ENCODE measurements at places on chromosomes 5 and 9.
A peak's percentile ranks its signal among the peaks of the same experiment; 100 is the strongest.

DNA sequence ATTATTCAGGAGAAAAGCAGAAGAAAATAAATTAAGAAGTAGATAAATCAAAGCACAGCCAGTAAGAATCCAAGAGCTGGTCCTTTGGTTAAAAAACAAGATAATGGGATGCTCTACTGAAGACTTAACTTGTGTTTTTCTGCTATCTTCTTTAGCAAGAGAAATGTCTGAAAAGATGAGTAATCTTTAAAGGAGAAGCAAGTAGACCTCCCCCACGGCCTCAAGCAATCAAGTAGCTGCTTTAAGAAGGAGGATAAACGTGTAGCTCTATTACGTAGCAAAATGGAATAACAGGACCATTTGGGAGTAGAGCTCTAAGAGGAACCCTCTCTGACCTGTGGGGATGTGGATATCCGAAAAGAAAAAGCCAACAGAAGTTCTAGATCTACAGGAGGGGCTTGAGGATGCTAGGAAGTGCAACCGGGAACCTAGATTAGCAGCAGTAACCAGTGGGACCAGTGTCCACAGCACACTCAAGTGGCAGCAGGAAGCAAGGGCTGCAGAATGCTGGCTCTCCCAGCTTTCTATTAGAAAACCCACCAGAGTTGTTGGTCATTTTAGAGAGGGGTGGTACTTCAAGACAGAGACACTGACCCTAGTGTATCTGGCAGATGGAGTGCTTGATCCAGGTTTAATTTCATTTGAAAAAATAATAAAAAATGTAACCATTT is 185.4 kb downstream of the GABBR2 start:
- DNase-seq = no peak

DNA sequence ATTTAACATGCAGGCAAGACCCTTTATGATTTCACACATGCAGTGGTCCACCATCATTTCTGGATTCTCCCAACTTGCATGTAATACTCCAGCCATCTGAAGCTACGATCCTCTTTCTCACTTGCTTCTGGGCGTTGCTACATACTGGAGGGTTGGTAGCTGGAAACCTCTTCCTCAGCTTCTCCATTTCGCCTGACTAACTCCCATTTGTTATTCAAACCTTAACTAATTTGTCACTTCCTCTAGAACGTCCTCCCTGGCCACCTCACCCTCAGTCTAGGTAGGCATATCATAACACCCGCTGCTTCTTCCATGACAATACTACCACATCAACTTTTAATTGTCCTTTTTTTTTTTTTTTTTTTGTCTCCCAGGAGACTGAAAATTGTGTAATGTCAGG is 72.6 kb upstream of the EQTN start:
- DNase-seq = no peak

DNA sequence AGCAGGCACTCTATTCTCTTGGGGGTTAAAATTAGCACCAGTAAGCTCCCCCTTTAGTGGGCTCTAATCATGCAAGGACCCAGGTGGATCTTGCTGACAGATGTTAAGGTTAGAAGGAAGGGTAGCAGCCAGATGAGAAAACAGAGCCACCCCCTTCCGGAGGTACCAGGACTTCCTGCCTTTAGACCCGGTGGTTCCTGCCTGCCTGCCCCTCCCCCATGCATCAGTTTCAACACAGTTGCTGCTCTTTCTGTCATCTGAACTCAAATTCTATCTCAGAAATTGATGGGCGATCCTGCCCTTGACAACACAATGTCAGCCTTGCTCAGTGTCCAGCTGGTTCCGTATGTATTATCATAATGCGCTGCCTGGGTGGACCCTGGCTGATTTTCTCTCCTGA is 287.3 kb downstream of the EBF1 start:
- DNase-seq = no peak

GRCh38 chr9:19102181-19102630 is 498 bp downstream of the HAUS6 start:
- no peak for DNase-seq

GRCh38 chr9:101038488-101038887 is 10.0 kb downstream of the PLPPR1 start:
- no peak for DNase-seq

- DNase-seq = peak; percentile 64
Measured at GRCh38 chr5:180809403-180810209, 7.0 kb upstream of the MGAT1 start.

DNA sequence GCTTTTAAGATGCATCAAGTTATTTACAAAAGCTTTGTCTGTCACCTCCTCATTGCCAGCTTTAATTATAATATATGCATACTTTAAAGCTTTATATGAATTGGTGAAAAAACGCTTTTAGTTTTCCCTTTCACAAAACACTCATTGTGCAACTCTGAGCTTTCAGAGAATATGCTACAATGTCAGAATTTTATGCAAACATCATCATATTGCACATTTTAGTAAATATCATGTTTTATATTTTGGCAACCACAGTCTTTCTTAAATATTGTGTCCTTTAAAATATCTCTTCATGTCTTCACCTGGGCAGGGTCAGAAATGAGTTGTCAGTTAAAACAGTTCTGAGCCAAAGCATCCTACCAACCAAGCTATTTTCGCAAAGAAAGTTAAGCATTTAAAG is 601.1 kb upstream of the RORB start:
- no peak for DNase-seq

- no peak for DNase-seq
Measured at GRCh38 chr9:127876026-127876763, 1.3 kb downstream of the AK1 start.

GRCh38 chr5:138918686-138919085 is 43.6 kb upstream of the LRRTM2 start:
- no peak for DNase-seq

- no peak for DNase-seq
Measured at GRCh38 chr5:151212406-151212798, 11.5 kb downstream of the CCDC69 start.

GRCh38 chr5:138606378-138607064 is 31.3 kb upstream of the HSPA9 start:
- DNase-seq = no peak

All from HS-27A (cell line).